ENCODE measurements at places on chromosomes 5 and 9.

GRCh38 chr5:159440235-159440634 is 109.9 kb upstream of the IL12B start:
- no peak for DNase-seq

DNA sequence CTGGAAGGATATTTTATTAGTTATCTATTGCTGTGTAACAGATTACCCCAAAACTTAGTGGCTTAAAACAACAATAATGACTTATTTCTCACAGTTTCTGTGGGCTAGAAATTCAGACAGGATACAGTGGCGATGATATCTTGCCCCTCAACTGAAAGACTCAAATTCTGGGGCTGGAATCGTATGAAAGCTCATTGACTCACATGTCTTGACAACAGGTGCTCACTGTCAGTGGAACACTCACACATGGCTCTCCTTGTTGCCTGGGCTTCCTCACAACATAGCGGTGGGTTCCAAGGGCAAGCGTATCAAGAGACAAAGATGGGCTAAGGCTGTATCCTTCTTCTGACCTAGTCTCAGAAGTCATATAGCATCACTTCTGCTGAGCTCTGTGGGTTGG is 3.7 kb upstream of the GNPDA1 start:
- DNase-seq = no peak

GRCh38 chr5:96714450-96714849 is 52.3 kb downstream of the CAST start:
- peak; percentile 50 for DNase-seq

- peak; percentile 64 for DNase-seq
Observed at GRCh38 chr5:80070338-80071056, 35.3 kb downstream of the THBS4 start.

GRCh38 chr9:81649475-81650240 is 39.7 kb downstream of the TLE1 start:
- no peak for DNase-seq

DNA sequence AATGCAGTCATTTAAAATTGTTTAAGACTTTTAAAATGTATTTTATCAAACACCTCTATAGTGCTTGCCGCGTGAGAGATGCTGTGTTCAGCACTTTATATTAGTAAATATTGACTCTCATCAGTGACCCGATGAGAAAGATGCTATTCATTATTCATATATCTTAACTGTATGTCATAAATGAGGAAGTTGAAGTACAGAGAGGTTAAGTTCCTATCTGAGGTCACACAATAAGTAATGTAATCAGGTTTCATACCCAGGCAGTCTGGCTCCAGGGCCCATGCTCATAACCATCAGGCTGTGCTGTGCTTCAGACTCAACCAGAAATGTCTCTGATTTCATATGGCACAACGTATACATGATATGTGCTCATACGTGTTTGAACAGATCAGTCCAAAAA is 119.0 kb downstream of the SV2C start:
- no peak for DNase-seq

GRCh38 chr5:111511831-111512374 is 432 bp downstream of the STARD4 start:
- peak; percentile 12 for DNase-seq

DNA sequence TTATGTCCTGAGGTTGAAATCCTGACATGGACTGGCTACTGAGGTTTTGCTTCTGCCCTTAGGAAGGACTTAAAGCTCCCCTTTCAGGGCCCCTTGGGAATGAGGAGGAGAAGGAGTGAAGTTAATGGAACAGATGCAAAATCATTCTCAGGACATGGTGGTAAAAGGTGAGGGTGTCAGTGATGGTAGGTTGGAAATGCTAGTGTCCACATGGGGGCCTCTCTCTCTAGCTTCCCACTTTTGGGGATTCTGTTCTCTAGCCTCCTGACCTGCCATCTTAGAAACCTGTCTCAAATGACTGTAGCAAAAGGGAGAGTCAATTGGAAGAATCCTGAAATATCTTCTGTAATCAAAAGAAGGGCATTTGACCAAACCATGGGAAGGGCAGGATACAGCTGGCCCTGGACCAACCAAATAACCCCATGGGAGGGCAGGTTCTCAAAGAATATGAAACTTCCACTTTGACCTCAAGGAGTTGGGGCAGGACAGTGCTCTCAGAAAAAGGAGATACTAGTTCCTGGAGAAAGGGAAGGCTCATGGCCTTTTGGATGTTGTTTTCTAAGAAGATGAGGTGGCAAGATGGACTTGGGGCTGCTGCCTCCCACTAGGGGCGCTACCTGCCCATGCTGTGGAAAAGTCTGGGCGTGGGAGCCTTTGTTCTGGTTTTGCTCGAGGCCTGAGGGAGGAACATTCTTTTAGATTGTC is 21.2 kb upstream of the MLANA start:
- no peak for DNase-seq

GRCh38 chr5:34656001-34656699 is at the start of gene RAI14:
Gene RAI14, plus strand, starts transcription at chr5:34656328. Its CDS starts 30,592 bp downstream, at chr5:34686920.
- peak; percentile 90 for DNase-seq

GRCh38 chr5:176371621-176372539 is 6.6 kb downstream of the ARL10 start:
- DNase-seq = no peak

DNA sequence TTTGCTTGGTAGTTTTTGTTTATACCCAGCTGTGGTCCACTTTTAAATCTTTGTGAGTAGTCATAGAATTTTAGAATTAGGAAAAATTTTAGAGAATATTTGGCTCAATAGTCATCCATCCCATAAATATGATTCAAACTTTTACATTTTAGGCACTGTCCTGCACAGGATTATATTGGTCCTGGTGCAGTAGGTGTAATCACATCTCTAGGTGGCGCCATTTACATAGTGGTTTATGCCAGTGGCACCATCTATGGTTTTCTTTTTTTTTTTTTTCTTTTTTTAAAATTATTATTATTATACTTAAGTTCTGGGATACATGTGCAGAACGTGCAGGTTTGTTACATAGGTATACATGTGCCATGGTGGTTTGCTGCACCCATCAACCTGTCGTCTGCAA is 260.7 kb upstream of the KCNN2 start:
- DNase-seq = peak; percentile 58

GRCh38 chr5:73962801-73963425 is 336.9 kb downstream of the ARHGEF28 start:
- peak; percentile 66 for DNase-seq

GRCh38 chr9:4126996-4127395 is 172.9 kb downstream of the GLIS3 start:
- no peak for DNase-seq

GRCh38 chr9:107158321-107158720 is 124.8 kb upstream of the RAD23B start:
- peak; percentile 38 for DNase-seq

DNA sequence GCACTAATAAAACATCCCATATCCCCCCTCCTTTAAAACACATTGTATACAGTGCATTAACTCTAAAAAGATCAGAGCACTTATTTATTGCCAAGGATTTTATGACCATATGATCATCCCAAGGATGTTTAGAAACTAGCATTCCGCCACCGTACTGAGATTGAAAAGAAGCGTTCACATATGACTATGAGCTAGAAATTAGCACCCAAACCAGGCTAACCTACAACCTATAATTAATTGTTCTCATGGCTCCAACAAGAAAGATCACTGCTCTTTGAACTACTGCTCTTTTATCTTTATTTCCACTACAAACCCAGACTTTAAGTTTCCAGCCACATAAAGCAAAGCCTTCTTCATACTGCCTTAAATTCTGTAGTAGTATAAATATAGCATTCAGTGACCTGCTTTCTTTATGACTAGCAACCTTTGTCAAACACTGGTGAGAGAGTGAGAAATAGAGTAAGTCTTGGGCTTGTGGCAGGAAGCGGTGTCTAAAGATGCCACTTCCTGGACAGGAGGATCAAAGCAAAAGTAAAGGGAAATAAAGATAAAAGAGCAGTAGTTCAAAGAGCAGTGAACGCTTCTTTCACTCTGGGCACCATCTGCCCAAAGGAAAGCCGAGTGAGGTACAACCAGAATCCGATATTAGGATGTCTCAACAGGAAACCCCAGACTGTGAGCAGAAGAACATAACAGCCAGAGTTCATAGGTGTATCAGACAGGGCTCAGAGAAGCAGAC is 151.1 kb upstream of the ERCC6L2 start:
- no peak for DNase-seq

DNA sequence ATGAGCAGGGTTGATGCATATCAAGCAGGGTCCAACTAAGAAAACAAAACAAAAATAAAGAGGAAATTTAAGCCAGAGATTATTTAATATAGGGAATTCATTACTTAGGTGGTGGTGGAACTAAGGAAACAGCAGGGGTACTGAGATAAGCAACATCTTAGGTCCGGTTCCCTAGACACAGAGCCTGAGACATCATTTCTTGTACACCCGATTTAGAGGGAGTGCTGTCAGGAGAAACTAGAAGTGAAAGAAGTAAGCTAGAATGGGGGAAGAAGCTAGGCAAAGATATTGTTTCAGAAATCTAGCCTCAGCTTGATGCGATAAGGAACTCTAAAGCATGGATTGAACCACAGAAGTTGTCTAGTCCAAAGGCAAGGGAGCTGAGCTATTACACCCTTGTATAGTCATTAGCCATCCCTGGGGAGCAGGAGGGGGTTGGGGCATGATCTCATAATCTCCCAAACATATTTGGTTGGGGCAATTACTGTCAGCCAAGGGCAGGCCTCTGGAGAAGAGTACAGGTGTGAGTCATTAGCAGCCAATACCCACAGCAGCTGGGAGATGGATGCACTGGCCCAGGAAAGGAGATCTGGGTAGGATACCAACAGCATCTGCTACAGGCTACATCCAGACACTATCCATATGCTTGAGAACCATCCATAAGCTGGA is 194.5 kb downstream of the ARL15 start:
- peak; percentile 30 for DNase-seq

DNA sequence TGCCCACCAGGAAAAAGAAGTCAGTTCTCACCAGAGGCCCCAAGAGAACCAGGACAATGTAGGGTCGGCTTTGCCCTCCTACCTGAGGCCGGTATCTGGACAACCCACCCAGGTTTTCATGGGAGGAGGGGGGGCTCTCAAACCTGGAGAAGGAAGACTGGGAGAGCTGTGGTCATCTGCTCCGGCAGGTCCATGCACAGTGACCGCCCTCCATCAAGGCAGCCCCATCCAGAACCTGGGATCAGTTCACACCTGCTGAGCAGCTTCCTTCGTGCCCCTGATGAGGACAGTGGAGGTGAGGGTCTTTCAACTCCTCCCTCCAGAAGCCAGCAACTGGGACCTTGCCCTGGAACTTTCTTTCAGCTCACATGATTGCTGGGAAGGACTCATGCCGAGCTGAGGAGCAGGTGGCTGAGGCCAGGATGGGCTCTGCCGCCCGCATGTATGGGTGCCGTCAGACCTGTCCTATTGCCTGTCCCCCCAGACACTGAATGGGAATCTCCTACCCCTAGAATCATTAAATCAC is 20.8 kb upstream of the FIBCD1 start:
- DNase-seq = no peak

- DNase-seq = peak; percentile 91
Observed at GRCh38 chr5:114249823-114250222, 112.0 kb upstream of the KCNN2 start.

DNA sequence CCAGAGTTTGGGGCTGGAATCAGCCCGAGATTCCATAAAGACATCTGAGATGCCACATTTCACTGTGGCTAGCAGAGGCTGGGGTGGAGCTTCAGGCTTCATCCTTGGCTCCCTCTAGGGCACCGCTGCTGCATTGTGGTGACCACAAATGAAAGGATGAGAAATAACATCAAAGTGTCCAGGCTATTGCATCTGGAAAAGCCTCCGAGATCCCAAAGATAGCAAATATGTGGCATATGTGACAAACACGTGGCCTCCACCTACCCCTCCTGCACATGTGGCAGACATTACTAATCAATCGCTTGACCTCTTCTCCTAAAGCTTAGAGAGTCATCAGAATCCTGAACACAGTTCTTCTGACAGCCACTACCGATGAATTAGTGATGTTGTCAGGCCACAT is 4.5 kb downstream of the SPARC start:
- peak; percentile 73 for DNase-seq

- DNase-seq = no peak
Observed at GRCh38 chr9:27440888-27441740, 83.0 kb upstream of the IFNK start.

DNA sequence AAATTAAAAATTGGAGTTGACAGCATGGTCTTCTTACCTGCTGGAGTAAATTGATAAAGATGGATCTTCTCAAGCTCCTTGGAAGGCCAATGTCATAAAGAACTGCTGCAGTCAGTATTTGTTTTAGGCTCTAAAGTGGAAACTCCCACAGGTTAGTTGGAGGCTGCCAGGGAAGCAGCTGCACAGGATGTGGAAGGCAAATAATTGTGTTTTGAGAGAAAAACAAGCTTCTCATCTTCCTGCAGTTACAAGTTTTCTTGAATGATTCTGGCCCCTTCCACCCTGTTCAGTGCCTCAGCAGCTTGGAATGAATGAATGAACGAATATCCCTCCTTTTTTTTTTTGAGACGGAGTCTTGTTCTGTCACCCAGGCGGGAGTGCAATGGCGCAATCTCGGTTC is 13.9 kb downstream of the MROH2B start:
- DNase-seq = no peak

GRCh38 chr5:169763376-169764017 is 126.4 kb downstream of the DOCK2 start:
- DNase-seq = peak; percentile 57

DNA sequence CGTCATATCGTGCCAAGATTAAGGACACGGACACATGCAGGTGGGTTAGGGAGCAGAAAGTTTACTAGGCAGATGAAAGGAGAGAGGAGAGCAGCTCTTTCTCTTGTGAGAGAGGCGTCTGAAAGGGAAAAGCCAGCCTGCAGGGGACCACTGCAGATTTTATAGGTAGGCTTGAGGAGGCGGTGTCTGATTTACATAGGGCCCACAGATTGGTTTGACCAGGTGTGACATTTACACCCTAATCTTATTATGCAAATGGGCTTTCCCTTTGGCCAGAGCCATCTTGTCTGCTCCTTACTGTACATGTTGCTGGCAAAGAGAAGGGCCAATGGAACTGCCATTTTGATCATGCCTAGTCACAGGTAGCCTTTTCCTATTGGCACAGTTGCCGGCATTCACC is 137.2 kb upstream of the TAF11L2 start:
- DNase-seq = no peak

- DNase-seq = peak; percentile 36
Observed at GRCh38 chr9:36946653-36947052, 87.4 kb downstream of the PAX5 start.

DNA sequence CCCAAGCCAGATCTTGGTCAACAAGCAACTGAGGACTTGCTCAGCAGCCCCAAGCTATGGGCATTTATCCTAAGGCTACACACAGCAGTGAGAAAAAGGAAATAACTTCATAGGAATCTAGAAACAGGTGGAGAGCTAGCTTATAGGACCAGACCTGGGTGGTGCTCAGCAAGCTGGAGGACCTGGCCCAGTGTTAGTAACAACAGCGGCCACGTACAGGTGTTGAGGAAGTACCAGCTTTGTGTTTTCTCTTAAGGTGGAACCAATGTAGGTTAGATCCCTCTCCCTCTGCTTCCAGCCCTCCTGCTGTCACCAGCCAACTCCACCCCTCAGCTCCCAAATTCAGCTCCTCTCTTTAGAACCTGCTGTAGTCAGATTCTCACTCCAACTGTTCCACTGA is 43.4 kb downstream of the IRF1 start:
- no peak for DNase-seq
